ENCODE measurements at places on chromosomes 4 and X.

DNA sequence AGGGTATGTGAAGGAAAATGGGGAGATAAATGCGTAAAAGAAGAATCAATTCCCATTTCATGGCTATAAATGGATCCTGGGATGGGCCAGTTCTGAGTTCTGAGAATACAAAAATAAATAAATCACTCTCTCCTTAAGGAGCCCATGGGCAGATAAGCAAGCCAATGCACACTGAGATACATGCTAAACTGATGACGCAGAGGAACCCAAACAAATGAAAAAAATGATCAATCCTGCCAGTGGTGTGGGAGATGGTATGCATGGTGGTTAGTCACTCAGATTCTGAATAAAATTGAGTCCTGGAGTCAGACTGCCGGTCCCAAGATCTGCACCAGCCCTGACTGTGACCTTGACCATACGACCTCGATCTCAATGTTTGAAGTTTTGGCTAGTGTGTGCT lies 59.7 kb downstream of the NEIL3 start:
- no peak for DNase-seq

DNA sequence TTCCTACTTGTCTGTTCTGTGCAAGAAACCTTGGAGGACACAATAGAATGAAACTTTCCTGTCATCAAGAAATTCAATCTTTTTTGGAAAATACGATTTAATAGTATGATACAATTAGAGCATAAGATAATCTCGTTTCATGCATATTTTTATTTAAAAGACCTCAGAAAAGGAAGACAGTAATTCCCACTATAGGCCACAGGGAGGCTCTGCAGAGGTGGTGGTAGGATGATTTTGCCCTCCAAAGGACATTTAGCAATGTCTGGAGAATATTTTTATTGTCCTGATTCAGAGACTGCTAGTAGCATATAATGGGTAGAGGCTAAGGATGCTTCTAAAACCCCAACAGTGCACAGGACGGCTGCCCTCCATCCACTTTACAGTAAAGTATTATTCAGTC lies 68.7 kb downstream of the PAK3 start:
- DNase-seq: no peak

DNA sequence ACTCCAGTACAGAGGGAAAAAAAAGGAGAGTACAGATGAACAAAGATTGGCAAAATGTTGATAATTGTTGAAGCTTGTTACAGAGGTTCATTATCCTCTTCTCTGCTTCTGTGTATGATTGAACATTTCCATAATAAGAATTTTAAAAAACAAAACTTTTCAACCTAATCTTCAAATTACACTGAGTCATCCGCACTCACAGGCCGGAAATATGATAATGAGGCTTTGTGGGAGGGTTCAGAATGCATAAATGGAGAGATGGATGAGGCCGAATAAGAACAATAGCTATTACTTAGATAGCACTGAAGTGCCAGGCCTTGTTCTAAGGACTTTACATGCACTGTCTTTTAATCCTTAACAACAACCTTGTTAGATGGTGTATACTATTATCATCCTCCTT lies 4.6 kb upstream of the ERCC6L start:
- no peak for DNase-seq

DNA sequence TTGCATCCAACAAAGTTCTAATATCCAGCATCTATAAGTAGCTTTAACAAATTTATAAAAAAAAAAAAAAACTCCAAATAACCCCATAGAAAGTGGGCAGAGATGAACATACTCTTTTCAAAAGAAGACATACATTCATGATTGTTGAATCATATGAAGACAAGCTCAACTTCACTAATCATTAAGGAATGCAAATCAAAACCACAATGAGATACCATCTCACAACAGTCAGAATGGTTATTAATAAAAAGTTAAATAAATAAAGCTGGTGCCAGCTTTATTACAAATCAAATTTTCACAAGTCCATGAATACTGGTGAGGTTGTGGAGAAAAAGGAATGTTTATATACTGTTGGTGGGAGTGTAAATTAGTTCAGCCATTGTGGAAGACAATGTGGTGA lies 592.0 kb downstream of the IQCM start:
- DNase-seq: no peak

- no peak for DNase-seq
Measured at GRCh38 chrX:109859651-109860050, 126.6 kb upstream of the ACSL4 start.

- DNase-seq: no peak
Measured at GRCh38 chr4:129335276-129335675, 239.3 kb downstream of the C4orf33 start.

GRCh38 chr4:71635139-71635748 lies 148.6 kb downstream of the GC start:
- no peak for DNase-seq

DNA sequence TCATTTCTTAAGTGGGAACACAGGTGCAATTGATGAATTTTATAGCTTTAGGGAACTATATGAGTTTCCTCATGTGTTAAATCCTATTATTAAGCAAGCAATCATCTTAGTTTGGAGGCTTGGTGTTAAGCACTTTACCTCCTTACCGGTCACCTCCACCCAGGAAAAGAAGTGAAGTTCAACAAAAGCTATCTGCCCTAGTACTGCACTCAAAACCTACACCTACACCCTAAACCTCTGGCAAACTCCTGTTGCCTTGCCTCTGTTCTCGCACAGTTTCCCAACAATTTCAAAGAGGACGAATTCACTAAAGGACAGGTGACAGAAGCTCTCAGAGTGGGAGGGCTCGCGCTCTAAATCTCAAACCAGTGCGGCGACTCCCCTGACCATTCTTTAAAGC lies 85.7 kb upstream of the TENT5D start:
- DNase-seq: no peak

DNA sequence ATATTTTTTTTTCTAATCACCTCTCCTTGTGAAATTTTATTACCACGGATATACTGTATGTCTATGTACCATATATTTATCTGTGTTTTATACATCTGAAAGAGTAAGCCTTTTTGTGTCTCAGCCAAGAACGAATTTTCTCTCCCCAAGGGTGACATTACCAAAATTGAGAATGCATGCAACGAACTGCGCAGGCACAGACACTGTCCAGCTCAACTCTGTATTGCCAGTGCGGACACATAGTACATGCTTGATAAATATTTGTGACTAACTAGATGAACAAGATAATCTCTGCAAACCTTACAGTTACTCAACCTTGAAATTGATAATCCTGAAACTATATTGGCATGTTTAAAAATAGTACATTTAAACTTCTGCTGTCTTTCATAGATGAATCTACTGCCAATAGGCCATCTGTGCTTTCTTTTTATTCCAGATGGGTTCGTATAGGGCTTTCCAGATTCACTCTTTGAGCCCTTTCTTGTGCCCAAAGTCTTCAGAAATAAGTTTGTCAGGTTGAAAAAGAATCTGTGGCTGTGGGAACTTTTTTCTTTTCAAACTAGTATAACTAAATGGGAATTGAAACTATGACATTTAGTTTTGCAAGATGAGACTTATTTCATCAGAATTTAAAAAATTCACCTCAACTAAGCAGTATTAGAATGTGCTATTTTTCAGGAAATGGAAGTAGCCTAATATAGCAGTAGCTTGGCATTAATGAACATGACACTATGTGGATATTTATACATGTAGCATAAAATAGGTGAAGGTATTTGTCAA lies 38.9 kb downstream of the DTHD1 start:
- DNase-seq: no peak

DNA sequence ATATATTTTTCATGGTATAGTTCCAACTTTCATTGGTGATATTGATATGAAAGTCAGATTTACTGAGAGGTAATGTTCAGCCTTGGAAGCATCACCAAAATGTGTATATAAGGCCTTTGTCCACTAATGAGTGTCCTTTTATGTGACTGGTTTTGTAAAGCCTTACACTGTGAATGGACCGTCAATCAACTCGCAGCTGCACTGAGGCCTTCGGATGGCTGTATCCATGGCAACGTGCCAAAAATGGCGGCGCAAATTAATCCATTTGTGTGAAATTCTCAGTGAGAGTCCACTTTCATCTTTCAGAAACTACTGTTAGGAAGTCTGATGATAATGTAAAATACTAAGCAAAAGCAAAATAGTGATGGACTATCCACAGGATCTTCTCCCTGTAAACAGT lies 131.7 kb downstream of the SPCS3 start:
- no peak for DNase-seq

DNA sequence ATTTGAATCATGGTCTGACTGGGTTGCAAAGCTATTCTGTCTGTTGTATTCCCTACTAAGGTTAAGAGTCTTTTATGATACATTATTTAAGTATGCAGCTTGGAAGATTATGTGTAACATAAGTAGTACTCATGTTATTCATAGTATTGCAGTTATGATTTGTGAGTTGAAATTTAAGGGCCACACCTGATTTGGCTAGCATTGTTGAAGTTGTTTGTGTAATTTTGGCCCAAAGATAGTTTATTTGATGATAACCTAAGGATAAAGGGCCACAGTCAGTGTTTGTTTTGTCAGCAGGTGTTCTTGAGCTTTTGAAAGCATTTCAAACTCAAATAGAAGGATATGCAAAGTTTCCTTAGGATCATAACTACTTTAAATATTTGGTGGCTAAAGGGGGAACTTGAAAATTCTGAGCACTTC lies 38.9 kb downstream of the NUDT9 start:
- no peak for DNase-seq

GRCh38 chr4:181821039-181822004 lies 421.9 kb upstream of the TENM3 start:
- no peak for DNase-seq

GRCh38 chr4:7538518-7538917 lies 103.8 kb upstream of the PSAPL1 start:
- DNase-seq: no peak

DNA sequence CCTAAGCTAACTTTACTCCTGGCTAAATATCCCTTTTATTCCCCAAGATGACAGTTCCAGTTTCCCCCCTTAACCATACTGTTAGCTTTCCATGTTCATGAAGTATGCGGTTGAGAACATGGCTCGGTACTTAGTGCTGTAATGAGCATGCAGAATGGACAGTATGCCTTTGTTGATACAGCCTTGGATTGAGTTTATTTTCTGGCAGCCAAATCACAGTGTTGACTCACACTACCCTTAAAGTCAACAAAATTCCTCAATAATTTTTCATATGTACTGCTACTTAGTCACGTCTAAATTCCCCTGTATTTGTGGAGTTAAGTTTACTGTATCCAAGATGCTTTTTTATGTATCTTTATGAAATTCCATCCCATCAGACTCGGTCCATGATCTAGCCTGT lies 1.4 kb upstream of the VEGFC start:
- no peak for DNase-seq

GRCh38 chrX:84223261-84223660 lies 35.3 kb upstream of the RPS6KA6 start:
- DNase-seq: no peak

GRCh38 chr4:3019145-3019846 lies 55.0 kb downstream of the HTT-AS start:
- DNase-seq: no peak

DNA sequence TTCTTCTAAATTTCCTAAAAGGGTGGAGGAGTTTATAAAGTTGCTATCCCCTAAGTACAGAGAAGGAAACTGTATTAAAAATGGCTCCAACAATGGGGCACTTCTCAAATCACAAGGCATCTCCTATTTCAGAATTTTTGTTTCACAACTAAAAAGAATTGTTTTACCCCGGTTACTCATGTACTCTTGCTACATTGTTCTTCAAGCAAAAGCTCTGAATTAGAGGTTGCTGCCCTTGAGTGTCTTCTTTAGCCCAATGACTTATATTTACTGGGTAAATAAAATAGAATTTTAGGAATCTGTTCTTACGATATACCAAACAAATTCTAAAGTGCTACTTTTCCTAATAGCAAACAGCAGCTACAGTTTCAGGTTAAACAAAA lies 67.5 kb downstream of the PPEF2 start:
- no peak for DNase-seq

DNA sequence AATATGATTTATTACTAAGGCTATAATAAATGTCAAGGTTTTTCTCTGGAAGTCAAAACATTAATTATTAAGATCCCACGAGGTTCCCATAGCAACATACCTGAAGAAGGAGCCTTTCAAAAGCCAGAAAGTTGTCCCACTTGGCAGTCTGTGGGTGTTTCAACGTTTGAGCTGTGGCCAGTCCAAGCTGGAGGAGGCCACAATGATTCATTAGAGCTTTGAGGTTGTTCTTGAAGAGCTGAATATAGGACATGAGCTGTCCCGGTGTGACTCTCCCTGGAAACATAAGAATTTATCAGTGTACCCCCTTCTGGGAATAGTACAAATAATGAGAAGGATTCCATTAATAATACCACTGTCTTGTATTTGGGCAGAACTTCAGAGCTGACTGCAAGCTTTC lies 92.1 kb downstream of the SCFD2 start:
- no peak for DNase-seq

DNA sequence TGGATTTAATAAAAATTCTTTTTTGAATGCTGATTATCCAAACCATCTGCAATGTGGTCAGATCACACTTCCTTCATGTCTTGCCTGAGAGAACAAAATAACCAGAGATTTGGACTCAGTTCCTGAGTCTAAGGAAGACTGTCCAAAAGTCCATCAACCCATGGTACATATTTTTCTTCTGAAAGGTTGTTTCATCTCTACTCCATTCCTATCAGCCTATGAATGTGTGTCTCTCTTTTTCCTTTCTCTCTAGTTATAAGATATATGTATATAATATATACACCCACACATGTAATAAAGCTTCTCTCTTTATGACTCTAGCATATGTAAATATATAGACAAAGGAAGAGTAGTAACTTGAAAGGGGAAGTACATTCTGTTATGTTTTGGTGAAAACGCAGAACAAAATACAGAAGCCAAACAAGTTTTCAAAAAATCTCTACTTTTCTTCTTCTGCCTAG lies 226.9 kb downstream of the ARHGAP24 start:
- no peak for DNase-seq

- DNase-seq: no peak
Measured at GRCh38 chr4:121668368-121669162, 28.2 kb downstream of the ANXA5 start.

- DNase-seq: no peak
Measured at GRCh38 chr4:120327276-120327675, 260.6 kb upstream of the MAD2L1 start.

- DNase-seq: no peak
Measured at GRCh38 chrX:72142794-72143608, 11.3 kb upstream of the RTL5 start.

- DNase-seq: no peak
Measured at GRCh38 chrX:148080593-148080992, 99.5 kb downstream of the FMR1NB start.

- no peak for DNase-seq
Measured at GRCh38 chr4:10260777-10261176, 144.2 kb upstream of the WDR1 start.

DNA sequence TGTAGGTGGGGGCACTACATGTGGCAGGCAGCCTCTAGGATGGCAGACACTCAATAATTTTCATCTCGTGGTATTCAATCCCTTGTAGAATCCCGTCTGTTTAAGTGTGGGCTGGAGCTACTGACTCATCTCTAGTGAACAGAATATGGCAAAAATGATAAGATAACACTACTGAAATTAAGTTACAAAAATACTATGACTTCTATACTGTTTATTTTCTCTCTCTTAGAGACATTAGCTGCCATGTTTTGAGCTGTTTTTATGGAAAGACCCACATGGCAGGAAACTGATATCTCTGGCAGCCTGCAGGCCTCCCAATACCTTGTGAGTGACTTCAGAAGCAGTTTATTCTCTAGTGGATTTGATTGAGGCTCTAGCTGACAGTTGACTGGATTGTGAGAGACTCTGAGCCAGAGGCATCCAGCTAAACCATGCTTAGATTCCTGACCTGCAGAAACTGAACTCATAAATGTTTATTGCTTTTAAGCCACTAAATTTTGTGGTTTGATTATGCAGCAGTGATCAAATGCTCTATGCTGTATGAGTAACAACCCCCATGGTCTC lies 298.8 kb upstream of the CTSO start:
- no peak for DNase-seq
